ENCODE measurements at places on chromosomes 11 and 22. TPM values are rescaled to one million over a fixed set of nuclear protein-coding genes. Genes with fewer than 3 reads are reported as not detected.

GRCh38 chr11:125088123-125088522, 23.3 kb downstream of the TMEM218 start:
- no peak for DNase-seq

Gene CEND1
- total RNA-seq = 1.2 TPM

DNA sequence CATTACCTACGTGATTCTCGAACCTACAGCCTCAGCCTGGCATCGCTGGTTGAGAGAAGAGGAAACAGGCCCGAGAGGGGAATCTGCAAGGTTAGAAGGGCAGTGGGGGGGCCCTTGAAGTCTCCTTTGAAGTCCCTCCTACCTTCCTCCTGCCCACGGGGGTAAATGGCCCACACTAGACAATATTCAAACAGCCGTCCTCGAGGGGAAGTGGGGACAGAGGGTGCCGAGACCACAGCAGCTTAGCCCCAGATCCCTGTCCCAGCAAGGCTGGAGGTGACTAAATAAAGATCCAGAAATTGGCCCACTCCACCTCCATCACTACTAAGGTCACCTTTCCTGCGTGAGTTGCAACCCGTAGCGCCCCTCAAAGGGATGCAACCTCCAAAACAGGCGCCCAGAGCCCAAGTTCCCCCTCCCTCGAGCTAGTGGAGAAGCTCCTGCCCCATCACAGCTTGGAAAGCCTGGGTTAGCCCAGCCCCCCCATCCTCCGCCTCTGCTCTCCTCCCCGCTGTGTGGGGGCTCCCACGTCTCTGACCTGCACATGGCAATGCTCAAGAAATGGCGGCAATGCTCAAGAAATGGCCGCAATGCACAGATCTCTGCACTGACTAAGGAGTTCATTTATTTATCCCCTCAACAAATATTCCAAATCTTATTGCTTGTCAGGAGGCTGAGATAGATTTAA, 788 bp upstream of the RASL10A start:
- DNase-seq = no peak

- no peak for DNase-seq
These were observed 73.9 kb upstream of the SEZ6L start for GRCh38 chr22:26095256-26095956.

Gene CHADL
- not detected for total RNA-seq

DNA sequence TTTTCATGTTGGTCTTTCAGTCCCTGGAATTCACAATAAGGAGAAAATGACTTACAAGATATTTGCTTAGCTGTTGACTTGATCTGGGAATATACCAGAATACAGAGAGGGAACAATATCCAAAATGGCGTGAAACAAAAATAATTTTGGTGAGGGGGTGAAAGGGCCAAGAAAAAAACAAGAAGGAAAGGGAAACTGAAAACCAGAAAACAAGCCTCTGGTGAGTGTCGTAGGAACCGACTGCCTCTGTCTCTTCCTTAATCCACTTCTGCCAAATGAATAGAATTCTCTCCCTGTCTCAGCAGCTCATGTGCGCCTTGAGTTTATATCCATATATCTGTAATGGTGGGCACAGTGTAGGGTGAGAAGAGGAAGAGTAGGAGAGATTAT, 367.6 kb downstream of the ETS1 start:
- no peak for DNase-seq

DNA sequence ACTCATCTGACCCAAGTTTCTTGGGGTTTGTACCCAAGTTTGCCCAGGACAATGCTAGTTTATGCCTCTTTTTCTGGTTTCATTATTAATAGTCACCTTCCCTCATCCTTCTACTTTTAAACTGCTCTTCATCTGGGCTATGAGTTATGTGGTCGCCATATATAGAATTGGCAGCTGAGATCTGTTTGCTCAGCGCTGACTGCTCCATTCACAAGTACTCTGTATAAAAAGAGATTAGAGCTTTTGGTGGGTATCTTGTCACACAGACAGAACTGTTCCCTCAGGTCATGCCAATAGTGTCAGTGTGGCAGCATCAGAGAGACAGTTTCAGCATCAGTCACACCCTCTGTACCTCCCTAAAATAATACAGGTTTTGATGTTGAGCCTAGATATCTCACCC, 326.0 kb downstream of the RAB38 start:
- DNase-seq = no peak

DNA sequence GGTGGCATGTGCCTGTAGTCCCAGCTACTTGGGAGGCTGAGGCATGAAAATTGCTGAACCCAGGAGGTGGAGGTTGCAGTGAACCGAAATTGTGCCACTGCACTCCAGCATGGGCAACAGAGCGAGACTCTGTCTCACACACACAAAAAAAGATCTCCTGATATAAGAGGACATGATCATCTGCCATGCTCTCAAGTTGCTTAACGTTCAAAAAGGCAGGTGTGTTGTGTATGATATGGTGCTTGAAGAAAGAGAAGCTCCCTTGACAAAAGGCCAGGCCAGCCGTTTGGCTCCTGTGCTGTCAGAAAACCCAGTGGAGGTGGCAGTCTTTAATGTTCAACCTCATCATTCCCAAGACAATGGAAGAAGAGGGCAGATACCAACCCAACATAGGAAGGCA, 117.3 kb upstream of the PLET1 start:
- no peak for DNase-seq

Gene CHST1
- 4.0 TPM for total RNA-seq

GRCh38 chr11:37107415-37107814, 509.4 kb upstream of the RAG2 start:
- no peak for DNase-seq

- DNase-seq = no peak
These were observed 77.4 kb downstream of the MN1 start for GRCh38 chr22:27724157-27724556.

DNA sequence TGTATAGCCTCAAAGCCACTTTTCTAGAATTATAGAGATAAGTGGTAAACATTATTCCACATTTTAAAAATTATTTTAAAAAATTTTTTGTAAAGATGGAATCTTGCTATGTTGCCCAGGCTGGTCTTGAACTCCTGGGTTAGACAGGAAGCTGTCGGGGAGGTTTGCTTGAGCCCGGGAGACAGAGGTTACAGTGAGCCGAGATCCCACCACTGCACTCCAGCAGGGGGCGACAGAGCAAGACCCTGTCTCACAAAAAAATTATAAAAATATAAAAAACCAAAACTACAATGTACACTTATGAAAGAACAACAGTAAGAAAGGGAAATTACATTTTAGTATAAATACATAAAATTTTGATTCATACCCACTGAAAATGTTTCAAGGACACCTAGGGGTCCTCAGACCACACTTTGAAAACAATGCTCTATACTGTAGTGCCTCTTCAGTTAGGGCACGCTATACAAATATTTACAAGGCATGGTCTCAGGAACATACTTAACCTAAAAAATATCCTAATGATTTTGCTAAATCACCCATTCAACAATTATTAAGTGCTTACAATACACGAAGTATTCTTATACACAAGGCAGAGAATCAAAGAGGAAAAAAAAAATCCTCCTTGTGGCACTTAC, 111.2 kb downstream of the MRTFA start:
- peak; percentile 59 for DNase-seq

DNA sequence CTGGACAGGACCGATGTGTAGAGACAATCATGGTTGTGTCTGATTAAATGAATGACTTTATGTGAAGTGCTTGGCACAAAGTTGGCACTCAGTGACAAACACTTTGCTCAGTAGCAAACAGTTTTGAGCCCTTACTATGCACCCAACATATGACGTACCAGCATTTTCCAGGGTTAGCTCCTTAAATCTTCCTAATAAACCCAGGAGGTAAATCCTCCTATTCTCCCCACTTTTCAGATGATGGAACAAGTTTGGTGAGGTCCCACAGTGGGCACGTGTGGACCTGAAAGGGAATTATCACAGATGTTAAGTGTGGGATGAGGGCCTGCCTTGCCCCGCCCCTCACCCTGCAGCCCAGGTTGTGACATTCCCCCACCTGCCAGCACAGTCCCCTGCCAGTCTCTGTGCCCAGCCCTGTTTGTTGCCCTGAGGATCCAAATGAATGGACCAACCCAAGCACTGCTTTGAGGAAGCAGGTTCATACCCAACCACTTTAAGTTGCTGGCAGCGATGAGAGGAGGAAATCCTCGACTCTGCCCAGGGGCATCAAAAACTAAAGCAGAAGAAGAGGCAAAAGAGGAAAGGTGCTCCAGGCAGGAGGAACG, 6.6 kb upstream of the CARD10 start:
- DNase-seq = no peak

DNA sequence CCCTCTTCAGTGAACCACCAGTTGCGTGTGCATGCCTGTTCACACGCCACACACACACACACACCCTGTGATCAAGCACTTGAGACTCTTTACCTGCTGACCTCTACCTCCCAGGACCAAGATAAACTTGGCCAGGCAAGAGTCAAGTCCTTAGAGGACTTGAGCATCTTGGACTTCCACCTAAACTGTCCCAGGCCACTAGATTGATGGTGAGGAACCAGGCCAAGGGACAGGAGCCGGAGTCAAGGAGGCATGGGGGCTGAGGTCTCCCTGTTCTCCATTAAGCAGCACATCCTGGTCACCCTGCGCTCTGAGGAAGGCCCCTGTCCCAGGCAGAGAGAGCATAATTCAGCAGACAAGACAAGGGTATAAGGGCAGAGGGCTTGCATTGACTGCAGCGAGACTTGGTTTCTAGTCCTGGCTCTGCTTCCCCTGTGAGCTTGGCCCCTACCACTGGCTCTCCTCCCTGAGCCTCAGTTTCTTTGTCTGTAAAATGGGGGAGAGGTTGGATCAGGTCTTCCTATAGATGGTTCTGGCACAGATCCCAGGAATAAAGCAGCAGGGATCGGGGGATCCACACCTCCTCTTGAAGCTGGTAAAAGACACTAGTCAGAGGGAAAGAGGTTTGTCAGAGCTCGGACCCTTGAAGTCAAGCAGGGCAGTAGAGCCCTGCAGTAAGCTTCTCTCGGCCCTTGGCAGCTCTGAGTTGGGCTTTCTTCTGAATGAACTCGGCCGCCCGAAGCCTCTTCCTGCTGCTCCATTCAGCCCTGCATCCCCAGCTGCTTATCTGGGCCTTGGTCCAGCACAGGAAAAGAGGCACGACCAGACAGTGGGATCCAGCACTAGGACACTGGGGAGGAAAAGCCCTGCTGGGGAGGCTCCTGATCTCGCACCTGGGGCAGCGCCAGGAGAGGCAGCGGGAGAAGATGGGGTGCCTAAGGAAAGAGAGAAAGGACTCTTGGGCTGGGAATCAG, 2.0 kb downstream of the CREB3L1 start:
- DNase-seq = peak; percentile 72

GRCh38 chr11:123231256-123231655, 36.2 kb upstream of the CLMP start:
- no peak for DNase-seq

Gene HEPN1
- not detected for total RNA-seq

DNA sequence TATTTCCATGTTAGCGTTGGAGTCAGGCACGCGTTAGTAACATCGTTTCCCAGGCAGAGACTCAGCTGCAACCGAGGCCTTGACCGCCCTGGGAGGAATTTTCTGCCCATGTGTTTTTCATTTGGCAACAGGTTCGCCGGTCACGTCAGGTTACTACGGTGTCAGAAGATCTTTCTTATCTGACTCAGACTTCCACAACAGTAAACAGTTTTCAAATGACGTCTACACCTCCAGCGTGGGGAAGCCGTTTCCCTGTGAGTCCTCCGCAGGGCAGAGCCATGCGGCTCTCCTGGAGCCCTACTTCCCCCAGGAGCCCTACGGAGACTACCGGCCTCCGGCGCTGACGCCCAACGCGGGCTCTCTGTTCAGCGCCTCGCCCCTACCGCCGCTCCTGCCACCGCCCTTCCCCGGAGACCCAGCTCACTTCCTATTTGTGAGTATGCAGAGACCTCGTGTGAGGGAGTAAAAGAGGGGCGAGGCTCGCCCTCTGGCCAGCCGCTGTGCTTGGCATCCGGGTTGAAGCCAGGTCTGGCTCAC, 14.3 kb upstream of the POU2AF3 start:
- no peak for DNase-seq

- DNase-seq = no peak
These were observed 685.1 kb downstream of the METTL15 start for GRCh38 chr11:28793282-28793738.

- DNase-seq = no peak
These were observed 87.8 kb upstream of the BMAL1 start for GRCh38 chr11:13189561-13190426.

DNA sequence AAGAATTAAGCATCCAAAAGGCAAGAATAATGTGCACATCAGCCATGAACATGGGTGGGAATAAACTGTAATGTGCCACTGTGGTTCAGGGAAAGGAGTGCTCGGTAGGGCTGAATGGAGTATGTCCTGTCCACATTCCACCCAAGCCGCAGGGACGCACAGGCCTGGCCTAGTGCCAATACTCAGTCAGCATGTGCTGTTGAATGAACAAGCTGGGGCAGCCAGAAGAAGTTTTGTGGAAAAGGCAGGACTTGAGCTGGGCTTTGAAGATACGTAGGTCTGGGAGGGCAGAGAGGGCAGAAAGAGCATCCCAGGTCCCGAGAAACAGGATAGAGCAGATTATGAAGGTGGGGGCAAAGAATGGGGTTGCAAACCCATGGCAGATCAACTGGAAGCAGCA, 60.0 kb upstream of the PLET1 start:
- DNase-seq = peak; percentile 80

- no peak for DNase-seq
These were observed 15.5 kb downstream of the C1QTNF6 start for GRCh38 chr22:37172266-37173245.

GRCh38 chr11:120200677-120201076, 10.2 kb upstream of the OAF start:
- no peak for DNase-seq

DNA sequence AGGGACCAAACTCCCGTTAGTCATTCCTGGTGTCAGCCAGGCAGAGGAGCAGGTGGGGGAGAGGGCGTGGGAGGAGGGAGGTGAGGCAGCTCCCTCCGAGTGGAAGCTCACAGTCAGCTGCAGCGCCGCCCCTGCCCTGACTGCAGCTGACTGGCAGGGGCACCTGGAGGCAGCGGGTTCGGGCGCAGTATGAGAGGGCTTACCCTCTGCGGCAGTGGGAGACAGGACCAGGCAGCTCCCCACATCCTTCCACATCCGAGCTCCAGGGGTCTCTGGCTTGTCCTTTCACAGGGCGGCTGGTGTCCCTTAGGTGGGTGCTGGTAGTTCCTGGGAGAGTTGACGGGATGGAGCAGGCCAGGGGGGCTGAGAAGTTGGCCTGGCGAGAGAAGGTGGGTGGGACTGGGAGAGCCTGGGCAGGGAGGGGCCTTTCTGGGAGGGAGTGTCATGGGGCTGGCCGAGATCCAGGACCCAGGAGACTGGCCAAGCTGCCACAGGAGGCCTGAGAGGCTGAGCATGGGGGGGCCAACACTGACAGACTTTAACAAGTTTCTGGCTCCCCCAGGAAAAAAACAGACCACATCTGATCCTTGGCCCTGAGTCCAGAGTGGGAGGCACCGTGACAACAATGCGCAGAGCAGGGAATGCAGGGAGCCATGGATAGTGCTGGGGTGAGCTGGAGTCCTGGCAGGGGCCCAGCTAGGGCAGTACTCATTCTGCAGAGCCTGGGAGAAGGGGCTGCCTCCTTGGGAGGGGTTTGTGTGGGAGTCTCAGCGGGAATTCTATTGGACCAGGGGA, 4.9 kb downstream of the ADORA2A start:
- DNase-seq = peak; percentile 62

Gene SCUBE1
- total RNA-seq = 1.4 TPM

All from Daoy (cell line).